ENCODE measurements at places on chromosomes 6 and 20.

- DNase-seq = no peak
Measured at GRCh38 chr20:23034721-23035671, at the start of gene SSTR4. Gene SSTR4 (plus strand): TSS chr20:23035312. CDS start chr20:23035484, 172 bp downstream.

DNA sequence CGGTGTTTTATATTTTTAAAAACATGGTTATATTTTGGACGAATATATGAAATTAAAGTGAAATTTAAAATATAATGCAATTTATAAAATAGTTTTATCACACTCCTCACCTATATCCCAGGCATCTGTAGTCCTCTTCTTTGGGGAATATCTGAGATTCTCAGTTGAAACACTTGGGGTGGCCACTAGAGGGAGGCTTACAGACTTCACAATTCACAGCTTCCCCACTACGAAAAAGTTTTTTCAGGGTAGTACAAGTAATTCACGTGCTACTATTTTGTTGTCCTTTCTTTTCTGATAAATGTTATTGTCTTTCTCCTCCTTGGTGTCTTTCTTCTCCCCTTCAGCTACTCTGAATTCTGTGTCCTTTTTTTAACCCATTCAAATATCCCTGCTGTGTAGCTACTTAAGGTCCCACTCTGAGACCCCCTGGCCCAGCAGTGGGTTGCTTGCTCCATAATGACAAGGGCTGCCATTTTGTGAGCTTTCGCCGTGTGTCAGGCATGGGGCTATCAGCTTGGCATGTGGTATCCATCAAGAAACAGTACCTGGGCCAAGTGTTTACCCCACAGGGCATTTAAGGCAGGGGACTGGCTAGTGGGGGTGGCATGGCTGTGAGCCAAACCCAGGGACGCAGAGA, 43.6 kb upstream of the PHACTR3 start:
- no peak for DNase-seq

GRCh38 chr6:39075807-39076622, 27.4 kb downstream of the GLP1R start:
- no peak for DNase-seq

DNA sequence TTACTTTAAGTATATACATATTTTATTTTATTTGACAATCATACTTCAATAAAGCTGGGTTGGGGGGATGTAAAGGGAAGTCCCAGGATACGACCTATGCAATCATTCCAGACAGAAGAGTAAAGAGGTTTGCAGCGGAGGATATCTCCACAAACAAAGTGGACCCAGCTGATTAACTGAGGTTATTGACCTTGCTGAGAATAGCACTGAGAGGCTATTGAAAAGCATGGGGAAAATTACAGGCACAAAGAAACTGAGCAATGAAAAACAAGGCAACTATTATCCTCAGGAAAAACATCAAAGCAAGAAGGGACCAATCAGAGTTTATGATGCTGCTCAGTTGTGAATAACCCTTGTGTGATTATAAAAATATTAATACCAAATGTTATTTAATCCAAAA, 32.6 kb downstream of the SERPINB1 start:
- no peak for DNase-seq

DNA sequence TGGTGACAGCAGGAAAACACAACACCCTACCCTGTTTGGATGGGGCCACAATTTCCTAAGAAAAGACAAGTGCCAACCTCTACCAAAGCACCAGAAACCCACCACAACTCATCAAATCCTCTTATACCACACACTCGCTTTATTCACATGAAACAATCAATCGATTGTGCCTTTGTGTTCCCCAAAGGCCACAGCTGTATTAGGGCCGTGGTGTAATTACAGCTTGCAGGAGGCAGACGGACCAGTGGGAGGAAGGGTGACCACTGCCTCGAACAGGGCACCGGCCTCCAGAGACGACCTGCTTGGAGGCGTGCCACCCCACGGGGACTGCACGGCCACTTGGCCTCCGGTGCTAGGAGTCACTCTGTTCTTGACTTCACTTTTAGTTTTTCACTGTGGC, 264.1 kb downstream of the FOXC1 start:
- no peak for DNase-seq

- DNase-seq = peak; percentile 44
Measured at GRCh38 chr6:157823528-157824370, 703 bp downstream of the SNX9 start.

DNA sequence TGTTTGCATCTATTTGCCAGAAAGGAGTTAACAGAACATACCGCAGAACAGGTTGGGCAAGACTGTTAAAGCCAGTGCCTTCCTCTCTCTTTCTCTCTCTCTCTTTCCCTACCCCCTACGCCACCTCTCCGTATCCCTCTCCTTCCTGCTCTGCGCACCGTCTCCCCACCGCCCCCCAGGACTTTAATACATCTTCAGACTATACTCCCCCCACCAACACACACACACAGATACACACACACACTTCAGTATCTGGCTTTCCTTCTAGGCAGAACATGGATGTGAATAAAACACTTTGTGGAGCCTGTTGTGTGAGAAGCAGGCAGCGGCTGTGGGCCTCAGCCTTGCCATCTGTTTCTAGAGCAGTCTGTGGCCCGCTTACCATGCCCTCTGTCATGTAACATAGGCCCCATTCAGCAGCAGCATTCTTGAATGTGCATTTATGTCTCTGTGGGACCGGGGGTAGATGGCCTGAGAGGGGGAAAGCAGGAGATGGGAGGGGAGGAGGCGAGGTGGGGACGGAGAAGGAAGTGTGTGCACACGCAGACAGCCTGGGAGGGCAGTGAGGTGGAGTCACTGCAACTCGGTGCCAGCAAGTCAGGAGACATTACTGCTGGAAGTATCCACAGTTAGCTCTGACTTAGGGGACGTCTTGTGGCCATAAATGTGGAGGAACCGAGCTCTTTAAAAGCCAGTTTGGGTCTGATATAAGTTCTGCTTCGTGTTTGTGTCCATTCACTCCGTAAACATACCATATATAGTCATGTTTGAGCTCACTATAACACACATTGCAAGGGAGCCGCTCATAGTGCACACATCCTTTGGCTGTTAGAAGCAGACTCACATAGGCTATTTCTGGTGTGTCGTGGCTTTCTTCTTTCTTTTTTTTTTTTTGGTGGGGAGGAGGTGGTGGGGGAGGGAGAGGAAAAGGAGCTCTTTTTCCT, 38.4 kb downstream of the RREB1 start:
- DNase-seq = no peak

GRCh38 chr6:78947529-78947928, 80.2 kb downstream of the IRAK1BP1 start:
- DNase-seq = no peak

DNA sequence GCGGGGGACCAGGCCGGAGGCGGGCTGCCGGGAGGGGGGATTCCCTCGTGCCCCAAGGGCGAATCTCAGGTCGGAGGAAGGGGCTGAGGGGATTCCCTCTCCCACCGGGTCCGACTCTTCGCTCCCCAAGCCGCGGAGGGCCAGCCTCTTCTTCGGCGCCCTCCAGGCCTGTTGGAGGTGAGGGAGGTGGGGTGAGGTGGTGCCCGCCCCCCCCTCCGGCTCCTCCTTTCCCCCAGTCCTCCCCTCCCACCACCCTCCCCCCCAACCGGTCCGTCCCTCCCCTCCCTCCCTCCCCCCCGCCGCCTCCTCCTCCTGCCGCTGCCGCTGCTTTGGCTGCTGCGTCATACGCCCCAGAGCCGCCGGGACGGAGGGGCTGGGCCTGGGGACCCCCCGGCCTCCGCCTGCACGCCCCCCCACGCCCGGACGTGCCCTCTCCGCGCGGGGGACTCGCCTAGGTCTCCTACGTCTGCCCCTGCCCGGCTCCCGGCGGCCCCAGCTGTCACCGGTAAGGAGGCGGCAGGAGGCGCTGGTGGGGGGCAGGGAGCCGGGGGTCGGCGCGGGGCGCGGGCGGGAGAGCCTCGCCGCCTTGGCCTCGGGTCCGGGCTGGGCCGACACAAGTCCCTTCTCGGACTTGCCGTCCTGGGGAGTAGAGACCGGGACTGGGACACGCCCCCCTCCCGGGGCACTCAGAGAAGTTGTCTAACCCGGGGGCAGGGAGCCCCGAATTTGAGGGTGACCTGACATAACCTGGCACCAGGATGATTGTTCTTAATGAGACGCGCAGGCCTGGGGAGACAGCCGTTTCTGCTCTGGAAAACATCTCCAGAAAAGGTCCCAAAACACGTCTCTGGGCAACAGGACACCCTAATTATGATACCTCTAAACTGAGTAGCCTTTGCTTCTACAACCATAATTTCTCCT, at the start of gene PHF1:
TSS of gene PHF1 (plus strand) at position 304 of the 921 bp plus-strand sequence. CDS start 1,250 bp downstream, outside the sequence.
- peak; percentile 86 for DNase-seq
